Activated CD8-positive, alpha-beta memory T cell treated with anti-CD3 and anti-CD28 coated beads, Interleukin-2, amount 10 ng/mL, durations not matched to agents 7 days and 5 days (primary cell): ENCODE measurements at places on chromosomes 7 and 10. TPM values are rescaled to one million over a fixed set of nuclear protein-coding genes. Genes with fewer than 3 reads are reported as not detected.
A peak's percentile ranks its signal among the peaks of the same experiment; 100 is the strongest.

The CACNA2D1 gene
- 0.28 TPM for total RNA-seq

DNA sequence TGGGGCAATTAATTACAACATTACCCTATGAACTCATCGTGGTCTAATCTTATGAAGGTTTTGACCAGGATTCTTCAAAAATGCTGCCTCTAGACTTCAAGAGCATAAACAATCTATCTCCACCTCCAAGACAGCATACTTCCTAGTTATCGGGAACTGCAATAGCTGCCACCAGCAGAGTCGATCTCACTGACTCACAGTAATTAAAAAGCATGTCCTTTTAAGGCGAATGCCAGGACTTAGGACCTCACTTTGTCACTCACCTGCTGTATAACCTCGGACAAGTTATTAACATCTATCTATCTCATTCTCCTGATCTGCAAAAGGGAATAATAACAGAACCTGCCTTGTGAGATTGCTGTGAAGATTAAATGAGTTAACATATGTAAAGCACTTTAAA is 666.0 kb upstream of the COBL start:
- DNase-seq, result no peak

GRCh38 chr10:97234400-97234799 is 48.6 kb upstream of the SLIT1 start:
- DNase-seq, result no peak

DNA sequence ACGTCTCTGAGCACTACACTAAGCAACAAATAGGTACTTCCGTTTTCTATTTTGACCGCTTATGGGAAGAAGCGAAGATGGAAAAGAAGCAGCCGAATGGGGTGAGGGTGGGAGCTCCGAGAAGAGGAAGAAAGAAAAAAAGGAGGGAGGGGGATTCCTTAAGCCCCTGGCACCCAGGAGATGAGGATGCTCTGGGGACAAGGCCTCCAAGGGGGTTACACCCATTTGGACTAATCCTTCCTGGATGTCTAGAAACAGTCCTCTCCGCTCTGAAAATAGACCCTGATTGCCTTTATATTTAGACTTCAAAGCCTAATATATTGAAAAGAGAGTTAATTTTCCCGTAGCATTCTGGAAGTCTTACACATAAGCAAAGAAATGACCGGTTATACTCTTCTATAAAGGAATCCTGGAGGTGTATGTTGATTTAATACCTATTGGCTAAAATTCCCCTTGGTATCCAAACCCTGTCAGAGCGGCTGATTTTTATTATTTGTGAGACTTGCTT is 676 bp upstream of the HTR7 start:
- DNase-seq, result no peak

- no peak for DNase-seq
These were observed 314.4 kb upstream of the BMPER start for GRCh38 chr7:33590916-33591315.

GRCh38 chr7:2635810-2636701 is 4.3 kb downstream of the TTYH3 start:
- DNase-seq, result no peak

The HACD1 gene
- 6.6 TPM for total RNA-seq

The NEUROG3 gene
- not detected for total RNA-seq

- no peak for DNase-seq
These were observed 1.6 kb downstream of the ADCK2 start for GRCh38 chr7:140674356-140674800.

- DNase-seq, result no peak
These were observed 193.1 kb downstream of the CCSER2 start for GRCh38 chr10:84521468-84521867.

- DNase-seq, result no peak
These were observed 23.5 kb downstream of the NRG3 start for GRCh38 chr10:81898518-81898917.

GRCh38 chr7:118214051-118214832 is 10.3 kb upstream of the ANKRD7 start:
- peak; percentile 88 for DNase-seq

- no peak for DNase-seq
These were observed 19.1 kb downstream of the ZNRF2 start for GRCh38 chr7:30303312-30304039.
